ENCODE measurements at places on chromosomes 11 and 22.

GRCh38 chr11:12503039-12503484 is 125.7 kb downstream of the PARVA start:
- no peak for DNase-seq

- no peak for DNase-seq
Observed at GRCh38 chr11:58059007-58059350, 28.2 kb downstream of the OR6Q1 start.

DNA sequence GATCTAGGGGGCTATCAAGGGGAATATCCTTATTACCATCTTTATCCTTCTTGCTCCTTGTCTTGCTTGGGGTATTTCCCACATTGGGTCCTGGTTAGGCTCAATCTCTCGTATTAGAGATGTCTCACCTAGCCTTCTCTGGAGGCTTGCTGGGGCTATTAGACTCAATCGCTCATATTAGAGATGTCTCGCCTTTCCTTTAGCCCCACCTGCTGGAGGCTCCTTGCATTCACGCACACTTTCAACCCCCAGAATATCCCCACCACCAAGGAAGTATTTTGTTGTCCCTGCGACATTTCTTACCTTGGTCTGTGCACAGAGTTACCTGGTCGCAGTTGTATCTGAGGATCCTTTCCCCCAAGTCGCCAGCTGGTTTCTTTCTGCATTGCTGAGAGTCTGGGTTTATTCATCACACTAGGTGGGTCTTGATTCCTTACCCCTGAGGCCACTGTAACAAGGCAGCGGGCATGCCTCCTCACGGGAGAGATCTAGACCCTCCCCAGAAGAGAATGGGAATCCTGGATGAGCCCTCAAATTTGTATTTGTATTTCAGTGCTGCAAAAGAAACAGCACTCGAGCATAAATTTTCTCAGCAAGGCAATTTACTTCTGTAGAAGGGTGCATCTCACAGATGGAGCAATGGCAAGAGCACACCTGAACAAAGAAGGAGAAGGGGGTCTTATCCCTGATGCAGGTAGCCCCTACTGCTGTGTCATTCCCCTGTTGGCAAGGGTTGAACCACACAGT is 15.9 kb upstream of the HYLS1 start:
- DNase-seq = no peak

- no peak for DNase-seq
Observed at GRCh38 chr11:62976109-62976508, 8.7 kb downstream of the SLC22A6 start.

DNA sequence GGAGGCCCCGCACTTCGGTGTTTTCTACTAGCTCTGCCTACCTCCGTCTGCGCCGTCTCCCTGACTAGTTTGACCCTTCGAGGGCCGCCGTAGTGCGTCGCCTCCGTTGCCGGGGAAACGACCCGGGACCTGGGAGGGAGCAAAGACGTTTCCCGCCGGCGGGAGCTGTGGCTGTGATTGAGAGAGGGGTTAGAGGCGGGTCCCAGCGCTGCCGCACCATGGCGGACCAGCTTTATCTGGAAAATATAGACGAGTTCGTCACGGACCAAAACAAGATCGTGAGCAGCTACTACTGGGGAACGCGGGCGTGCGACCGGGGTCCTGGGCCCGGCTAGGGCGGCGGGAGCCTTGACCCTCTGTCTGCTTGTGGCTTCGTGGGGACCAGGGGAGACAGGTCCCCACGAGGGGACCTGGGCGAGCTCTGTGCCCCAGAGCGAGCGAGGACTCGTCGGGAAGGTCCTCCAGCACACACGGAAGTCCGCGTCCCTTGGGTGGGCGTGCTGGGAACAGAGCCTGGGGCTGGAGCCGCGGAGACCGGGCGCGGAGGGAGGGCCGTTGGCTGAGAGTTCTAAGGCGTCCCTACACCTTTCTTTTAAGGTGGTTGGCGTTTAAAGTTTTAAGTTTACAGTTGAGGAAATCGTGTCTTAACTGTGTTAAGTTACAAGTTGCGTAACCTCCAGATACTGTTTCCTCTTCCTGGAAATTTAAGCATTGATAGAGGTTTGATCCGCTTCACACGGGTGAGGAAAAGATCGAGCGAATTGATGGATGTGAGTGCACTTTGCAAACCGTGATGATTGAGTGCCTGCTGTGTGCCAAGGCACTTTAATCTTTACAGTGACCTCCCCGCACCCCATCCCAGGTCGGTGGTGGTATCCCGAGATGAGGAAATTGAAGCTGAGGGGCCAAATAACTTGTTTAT is at the start of gene POLD3:
POLD3 (plus strand) TSS at position 142 of the 922 bp plus-strand sequence; CDS start at position 219, 77 bp downstream.
- DNase-seq = peak; percentile 72

GRCh38 chr11:65545853-65546216 is 12.3 kb downstream of the LTBP3 start:
- DNase-seq = no peak

DNA sequence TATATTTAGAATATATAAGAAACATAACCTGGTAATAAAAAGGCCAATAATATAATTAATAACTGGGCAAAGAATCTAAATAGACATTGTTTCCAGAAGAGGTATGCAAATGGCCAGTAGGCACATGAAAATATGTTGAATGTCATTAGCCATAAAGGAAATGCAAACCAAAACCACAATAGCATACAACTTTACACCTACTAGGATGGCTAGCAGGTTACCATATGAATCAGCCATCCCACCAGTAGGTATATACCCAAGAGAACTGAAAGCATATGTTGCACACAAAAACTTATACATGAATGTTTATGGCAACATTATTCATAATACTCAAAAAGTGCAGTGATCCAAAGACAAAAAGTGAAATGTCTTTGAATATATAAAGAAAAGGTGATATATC is 2.7 kb upstream of the OR2D2 start:
- no peak for DNase-seq

DNA sequence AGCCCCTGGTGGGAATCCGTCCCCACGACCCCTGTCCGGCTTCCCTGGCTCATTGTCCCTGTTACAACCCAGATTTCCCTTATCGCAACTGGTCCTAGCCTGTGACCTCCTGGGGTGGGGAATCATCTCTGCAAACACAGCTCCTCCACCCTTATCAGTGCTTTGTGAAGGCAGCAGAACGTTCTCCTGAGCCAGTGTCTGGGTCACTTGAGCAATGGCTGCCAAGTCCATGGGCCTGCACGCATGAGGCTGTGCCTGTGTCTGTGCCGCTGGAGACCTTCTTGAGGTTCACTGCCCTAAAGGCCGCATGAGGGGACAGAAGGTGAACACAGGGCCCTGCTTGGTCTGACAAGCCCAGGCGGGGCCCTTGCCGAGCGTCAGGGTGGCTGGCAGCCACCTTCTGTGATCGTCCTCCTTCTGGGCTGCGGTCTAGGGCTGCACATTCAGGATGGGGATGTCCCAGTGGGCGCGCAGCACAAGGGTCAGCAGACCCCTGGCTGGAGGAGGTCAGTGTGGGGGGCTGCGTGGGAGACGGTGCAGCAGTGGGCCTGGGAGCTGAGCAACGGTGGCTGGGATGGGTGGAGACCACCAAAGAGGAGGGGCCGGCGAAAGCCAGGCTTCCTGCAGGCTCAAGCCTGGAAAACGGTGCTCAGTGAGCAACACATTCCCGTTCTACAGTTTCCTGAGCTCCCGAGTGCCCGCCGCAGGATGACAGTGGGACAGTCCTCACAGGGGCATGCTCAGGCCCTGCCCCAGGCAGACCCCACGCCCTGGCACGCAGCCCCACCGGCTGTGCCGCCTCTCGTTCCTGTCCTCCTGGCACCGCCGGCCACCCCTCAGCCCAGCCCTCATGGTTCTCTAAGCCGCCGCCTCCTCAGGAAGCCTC is 74.1 kb downstream of the CDKN1C start:
- DNase-seq = no peak

GRCh38 chr11:1341928-1342524 is 32.6 kb upstream of the TOLLIP start:
- DNase-seq = no peak

- DNase-seq = no peak
Observed at GRCh38 chr11:35725885-35726284, 63.3 kb downstream of the TRIM44 start.

DNA sequence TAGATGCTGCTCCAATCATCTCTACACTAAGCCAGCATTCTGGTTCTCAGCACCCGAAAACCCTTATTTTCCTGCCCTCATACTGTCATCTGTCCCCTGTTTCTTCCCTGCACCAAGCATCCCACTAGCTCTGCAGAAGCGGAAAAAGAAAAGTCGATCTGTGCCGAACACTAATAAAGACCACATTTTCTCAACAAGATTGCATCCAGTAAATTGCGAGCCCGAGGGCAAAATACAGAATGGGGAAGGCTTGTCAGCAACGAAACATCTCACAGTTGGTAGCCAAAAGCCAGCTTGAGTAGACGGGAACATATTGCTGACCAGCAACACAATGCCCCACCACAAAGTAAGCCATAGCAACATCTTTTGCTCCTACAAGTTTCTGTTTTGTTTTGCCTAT is 227.4 kb downstream of the CADM1 start:
- DNase-seq = no peak

GRCh38 chr22:27298332-27298731 is 503.2 kb downstream of the MN1 start:
- no peak for DNase-seq

GRCh38 chr11:107859459-107860239 is 1.1 kb upstream of the SLC35F2 start:
- no peak for DNase-seq
